RWPE1 (cell line): ENCODE measurements at places on chromosomes 1 and 21.

- no peak for DNase-seq
These were observed 48.9 kb upstream of the MROH9 start for GRCh38 chr1:170886460-170886859.

DNA sequence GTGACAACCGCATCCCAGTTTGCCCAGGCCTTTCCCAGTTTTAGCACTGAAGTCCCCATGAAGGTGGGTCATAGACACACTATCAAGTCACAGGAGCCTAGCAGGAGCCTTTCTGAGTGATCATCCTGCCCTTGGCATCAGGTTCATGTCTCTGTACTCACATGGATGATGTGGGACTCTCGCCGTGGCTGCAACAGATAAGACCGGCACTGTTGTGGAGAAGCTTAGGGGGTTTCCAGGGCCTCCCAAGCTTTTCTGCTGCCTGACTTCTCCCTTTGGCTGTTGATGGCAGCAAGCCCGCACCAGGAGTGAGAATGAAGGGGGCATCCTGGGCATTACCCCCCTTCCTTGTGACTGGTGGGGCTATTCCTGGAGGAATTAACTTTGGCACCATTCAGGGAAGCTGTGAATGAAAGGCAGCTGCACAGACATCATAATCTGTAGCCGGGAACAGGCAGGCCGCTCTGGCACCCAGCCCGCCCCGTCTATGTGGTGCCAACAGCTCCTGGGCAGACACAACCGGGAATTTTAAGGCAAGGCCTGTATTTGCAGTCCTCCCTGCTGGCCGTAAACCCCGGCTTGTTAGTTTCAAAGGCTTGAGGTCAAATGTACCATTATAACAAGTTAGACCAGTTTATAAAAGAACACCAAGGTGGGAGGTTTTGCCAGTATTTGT is 148.6 kb downstream of the HUNK start:
- DNase-seq, result no peak

DNA sequence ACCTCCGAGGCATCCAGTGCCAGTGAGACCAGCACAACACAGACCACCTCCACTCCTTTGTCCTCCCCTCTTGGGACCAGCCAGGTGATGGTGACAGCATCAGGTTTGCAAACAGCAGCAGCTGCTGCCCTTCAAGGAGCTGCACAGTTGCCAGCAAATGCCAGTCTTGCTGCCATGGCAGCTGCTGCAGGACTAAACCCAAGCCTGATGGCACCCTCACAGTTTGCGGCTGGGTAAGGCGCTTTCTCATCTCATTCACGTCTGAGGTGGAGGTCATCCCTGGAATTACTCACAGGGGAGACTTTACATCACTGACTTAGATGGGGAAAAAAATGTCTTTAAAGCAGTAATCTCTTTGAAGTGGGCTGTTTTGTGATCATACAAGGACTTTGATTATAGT is 106.3 kb downstream of the CD247 start:
- no peak for DNase-seq

DNA sequence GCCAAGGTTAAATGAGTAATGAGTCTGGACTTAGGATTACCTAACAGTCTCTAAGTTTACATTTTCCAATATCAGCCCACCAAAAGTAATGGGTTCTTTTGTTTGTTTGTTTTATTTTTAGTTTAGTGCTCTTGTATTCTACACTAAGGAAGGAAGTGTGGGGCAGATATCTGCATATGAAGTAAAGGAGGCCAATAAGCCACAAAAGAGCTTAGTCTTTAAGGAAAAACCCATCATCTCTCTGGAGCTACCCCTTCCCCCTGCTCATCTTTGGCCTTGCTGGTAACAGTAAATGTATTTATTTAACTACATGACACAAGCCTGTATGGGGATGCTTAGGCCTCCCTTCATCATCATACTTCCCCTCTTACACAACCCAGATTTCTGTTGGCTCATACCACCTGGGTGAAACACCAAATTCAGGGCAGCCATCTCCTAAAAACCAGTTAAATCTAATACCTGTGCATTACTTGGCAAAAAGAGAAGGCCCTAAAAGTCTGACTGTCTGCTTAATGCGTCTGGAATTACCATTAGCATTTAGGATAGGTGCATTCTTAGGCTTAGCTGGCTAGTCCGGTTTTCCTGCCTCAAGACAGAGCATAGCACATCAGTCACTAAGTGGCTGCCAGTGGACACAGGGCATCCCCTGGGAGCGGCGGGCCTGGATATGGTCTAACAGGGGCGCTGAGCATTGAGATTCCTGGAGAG is 96.8 kb upstream of the ADGRL2 start:
- DNase-seq, result no peak

- DNase-seq, result no peak
These were observed 73.6 kb downstream of the TBX15 start for GRCh38 chr1:118914379-118915161.

GRCh38 chr1:210441028-210441427 is 112.3 kb downstream of the HHAT start:
- DNase-seq, result no peak

DNA sequence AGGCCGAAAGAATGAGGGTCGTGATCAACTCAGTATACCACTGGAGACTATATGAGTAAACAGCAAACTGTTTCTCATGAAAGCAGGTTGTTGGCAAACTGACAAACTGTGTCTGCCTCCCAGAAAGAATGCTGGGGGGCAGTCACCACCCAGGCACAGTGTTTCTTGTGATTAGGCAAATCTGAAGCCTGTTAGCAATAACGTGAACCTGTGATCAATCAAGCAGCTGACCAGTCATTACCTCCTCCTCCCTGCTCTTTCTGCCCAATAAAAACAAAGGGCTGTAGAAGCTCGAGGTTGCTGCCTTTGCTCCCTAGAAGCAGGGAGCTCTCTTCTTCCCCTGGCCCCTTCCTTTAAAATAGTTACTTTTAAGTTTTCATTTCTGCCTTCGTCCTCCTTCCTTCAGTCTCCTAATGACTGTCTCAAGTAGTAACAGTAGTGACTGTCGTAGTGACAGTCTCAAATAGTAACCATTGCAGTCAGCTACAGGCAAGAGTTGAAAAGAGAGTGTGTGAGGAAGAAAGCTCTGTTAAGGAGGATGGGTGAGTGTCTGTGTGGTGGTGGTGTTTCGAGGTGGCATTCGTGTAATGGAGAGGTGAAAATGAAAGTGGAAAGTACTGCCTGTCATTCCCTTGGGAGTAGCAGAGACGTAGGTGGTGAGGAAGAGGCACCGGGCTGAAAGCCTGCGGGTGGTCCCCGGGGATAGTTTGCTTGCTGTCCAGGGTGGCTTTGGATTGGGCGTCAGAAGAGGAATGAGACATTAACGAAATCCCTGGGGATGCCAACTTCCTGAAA is 14.5 kb downstream of the HHAT start:
- no peak for DNase-seq

DNA sequence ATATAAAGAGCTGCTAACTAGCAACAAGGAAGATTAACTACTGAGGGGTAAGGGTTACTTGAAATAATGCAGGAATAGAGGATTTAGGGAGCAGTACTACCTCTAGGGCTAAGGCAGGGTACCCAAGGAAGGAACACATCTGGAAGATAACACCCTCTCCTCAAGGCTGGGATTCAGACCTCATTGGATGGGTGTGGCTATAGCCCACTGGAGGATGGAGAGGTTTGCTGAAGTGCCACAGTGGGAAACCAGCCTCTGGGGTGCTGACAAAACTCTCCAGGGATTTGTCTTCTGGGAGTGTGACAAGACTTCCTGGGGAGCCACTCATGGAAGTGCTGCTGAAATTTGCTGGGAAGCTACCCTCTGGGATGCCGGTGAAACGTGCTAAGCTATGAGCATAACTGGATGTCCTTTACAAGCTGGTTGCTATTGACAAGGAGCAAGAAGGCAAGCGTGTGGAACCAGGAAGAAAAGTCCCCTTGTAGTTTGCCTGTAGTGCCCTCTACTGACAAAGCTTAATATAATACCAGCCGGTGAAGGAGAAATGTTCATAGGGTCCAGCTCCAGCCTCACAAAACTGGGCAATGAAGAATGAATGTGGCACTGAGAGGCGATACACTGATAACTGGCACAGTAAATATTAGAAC is 122.8 kb upstream of the USP24 start:
- DNase-seq, result peak; percentile 20

DNA sequence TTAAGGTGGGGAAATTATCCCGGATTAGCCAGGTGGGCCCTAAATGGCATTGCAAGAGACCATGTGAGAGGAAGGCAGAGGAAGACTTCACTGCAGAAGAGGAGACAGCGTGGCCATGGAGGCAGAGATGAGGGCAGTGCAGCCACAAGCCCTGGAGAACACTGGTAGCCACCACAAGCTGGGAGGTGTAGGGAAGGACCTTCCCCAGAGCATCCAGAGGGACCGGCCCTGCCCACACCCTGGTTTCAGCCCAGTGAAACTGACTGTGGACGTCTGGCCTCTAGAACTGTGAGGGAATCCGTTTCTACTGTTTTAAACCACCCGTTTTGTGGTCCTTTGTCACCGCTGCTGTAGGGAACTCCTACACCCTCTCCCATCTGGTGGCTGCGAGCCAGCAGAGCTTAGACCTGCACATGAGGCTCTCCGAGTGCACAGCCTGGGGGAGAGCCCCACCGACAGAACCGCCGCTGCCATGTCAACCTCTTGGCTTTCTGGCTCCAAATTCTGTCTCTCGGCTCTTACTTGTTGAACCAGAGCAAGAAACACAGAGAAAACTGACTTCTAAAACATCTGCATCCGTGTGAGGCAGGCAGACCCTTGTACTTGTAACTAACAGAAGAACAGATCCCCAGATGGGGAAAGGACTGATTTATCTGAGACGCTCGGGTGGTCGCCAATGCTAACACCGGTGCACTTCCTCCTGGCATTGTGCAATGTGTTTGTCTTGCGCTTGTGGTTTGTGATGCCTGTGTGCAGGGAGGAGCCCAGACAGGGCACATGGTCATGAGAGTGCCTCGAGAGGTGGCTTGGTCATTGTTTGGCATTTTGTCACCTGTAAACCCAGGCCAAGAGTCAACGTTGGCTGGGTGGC is 90.8 kb upstream of the TMPRSS2 start:
- DNase-seq, result no peak

GRCh38 chr1:61202854-61203598 is 120.7 kb downstream of the NFIA start:
- DNase-seq, result no peak

DNA sequence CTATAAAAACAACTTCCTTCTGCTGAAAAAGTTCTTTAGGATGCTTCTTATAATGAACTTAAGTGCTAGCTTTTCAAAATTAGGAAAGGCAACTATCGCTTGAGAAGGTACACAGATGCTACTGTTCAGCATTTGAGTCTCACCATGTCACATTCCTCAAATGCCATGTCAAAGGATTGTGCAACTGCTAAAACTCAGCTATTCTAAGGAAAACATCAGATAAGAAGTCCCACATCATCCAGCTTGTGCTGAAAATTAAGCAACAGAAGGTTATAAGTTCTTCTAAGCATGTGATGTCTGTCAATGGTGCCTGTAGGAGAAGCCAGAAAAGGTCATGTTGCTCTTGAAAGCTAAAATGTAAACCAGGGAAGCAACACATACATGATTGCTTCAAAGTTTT is 36.5 kb downstream of the MCOLN2 start:
- no peak for DNase-seq

DNA sequence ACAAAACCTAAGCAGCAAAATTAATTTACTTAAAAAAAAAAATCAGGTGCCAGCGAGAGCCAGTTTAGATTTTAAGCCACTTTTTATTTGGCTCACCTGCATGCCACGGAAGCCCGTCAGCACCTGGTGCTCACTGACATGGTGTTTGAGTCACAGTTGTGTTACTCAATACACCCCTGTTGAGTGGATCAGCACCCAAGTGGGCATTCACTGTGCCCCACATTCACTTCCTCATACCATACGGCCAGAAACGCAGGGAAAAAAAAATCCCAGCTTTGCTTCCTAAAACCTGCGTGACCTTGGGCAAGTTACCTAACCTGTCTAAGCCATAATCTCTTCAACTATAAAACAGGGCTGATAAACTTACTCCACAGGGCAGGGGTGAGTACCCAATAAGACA is 42.8 kb upstream of the SIM2 start:
- DNase-seq, result peak; percentile 85

DNA sequence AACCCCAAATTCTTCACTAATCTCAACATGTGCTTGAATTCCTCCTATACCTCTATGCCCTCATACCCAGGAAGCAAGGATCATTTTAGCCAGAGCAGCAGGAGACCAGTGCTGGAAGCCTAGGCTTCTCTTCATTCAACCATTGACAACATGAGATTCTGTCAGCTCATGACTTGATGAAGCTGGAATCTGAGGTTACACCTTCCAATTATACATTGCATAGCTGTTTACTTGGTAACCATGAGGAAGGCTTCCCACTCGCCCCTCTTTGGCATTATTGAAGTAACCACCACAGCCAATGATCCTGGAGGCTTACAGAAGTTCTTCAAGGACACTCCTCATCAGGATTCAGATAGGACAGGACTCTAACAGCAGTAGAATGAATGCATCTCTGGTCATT is 160.3 kb downstream of the TPR start:
- DNase-seq, result no peak

DNA sequence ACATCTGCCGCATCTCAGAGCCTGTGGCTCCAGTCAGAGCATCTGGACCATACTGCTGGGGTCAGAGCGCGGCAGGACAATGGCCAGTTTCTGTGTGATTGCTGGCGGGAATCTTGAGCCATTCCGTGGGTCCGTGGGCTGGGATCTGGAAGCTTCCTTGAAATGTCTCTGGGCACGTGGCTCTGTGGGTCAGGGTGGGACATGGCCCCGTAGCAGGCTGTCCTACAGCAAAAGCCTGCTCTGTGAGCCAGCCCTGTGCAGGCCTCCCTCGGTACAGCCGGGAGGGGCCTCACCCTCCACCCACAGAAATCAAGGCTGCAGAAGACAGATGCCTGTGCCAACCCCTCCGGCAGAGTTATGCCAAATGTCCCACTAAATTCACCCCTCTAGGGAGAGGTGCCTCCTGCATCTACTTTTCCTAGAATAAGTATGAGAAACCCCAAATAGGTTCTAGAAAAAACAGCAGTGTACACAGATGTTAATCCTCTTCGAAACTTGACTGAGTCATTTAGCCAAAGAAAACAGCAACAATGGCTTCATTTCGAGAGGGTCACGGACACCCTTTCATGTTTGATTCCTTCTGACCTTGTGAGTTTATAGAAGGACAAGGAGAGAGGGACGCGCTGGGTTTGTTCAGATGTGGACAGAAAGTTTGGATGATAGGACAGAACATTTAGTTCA is 27.8 kb downstream of the COL18A1 start:
- DNase-seq, result no peak

DNA sequence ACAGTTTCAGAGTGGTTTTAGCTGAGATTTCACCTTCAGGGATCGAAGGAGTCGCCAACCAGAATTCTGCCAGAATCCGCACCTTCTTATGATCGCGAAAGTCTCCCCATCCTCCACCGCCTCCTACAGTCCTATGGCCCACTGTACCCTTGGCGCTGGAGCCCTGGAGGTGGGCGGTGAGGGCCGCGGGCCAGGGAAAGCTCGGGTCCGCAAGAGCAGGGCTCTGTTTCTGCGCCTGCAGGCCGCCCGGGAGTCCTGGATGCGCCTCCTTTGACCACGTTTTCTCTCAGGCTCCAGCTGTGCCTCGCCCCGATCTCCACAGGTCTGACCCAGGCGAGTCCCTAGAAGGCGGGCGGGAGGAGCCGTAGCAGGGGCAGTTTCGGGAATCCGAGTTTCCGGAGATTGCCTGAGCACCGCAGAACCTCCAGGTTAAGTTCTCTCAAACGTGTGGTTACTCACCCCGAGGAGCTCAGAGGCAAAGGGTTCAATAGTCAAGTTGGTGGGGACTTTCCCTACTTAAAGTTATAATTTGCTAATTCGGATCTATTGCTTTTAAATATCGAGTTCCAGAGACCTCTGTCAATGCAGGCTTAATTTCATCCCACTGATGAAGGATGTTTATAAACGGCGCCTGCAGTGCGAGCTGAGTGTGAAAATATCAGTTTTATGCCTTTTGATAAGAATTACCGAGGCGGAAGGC is 3.2 kb upstream of the LHX8 start:
- no peak for DNase-seq

- DNase-seq, result no peak
These were observed 25.3 kb downstream of the SERTAD4 start for GRCh38 chr1:210257698-210258529.
